ENCODE measurements at places on chromosomes 13 and 19.

GRCh38 chr19:13538601-13539253, 32.4 kb upstream of the CACNA1A start:
- no peak for DNase-seq
- H3K27ac ChIP-seq = no peak overlapping the region
- H3K36me3 ChIP-seq = no peaks in the 10 kb centered on the region
- no peak overlapping the region for H3K4me3 ChIP-seq
- no peaks in the 10 kb centered on the region for H3K4me1 ChIP-seq

DNA sequence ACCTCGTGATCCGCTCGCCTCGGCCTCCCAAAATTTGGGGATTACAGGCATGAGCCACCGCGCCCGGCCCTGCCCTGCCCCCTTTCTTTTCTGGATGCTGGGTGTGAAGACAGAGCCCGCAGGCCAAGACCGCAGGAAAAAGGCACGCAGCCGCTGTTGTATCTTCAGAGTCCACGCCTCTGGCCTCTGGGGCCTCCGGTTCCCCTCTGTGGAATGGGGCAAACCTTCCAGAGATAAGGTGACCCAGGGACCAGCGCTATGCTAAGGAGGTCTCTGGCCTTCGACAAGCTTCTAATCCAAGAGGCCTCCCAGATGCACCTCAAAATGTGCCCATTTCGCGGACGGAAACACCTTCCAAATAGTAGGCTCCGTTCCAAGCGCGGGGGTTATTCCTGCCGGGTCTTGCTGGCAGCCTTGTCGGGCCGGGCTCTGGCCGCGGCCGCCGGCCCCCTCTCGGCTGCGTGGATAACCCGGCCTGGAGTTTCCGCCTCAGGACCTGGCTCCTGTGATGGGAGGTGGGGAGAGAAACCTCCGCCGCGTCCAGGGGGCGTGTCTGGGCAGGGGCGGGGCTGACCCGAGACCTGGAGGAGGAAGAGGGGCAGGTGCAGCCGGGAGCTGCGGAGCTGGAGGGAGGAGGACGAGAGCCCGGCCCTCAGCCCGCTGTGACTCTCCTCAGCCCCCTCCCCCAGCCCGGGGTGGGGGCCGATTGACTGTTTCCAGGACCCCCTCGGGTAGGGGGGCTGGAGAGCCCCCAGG, 13.1 kb downstream of the TJP3 start:
- H3K36me3 ChIP-seq = no peaks in the 10 kb centered on the region
- no peak overlapping the region for H3K27ac ChIP-seq
- H3K27me3 ChIP-seq = peaks cover 13% of the 10 kb centered on the region
- H3K4me1 ChIP-seq = peaks cover 6% of the 10 kb centered on the region
- DNase-seq = peak; percentile 89

GRCh38 chr19:1510442-1510806, 2.4 kb downstream of the ADAMTSL5 start:
- H3K27ac ChIP-seq = no peak overlapping the region
- peaks cover 13% of the 10 kb centered on the region for H3K4me1 ChIP-seq
- H3K27me3 ChIP-seq = peaks cover 14% of the 10 kb centered on the region
- no peak overlapping the region for H3K4me3 ChIP-seq
- H3K36me3 ChIP-seq = no peaks in the 10 kb centered on the region

- H3K4me1 ChIP-seq = peaks cover 62% of the 10 kb centered on the region
- H3K4me3 ChIP-seq = no peak overlapping the region
- peaks cover 2% of the 10 kb centered on the region for H3K36me3 ChIP-seq
- peak overlapping the region; percentile 67 for H3K27ac ChIP-seq
- no peaks in the 10 kb centered on the region for H3K27me3 ChIP-seq
Measured at GRCh38 chr13:46606970-46607369, 54.0 kb downstream of the LRCH1 start.

DNA sequence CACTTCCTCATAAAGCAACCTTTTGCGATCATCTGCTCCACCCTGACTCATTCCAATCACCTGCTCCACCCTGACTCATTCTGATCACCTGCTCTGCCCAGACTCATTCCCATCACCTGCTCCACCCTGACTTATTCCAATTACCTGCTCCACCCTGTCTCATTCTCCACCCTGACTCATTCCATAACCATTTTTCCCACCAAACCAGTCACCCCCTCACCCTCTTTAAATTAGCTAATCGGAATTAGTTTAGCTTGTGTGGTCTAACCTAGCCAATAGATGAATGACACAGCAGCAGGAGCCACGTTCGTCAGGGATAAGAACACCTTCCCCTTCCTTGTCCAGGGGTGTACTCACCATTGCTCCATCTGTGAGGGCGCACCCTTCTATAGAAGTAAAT, 134.0 kb downstream of the COG6 start:
- H3K4me1 ChIP-seq = peaks cover 8% of the 10 kb centered on the region
- no peak overlapping the region for H3K4me3 ChIP-seq
- peaks cover 5% of the 10 kb centered on the region for H3K36me3 ChIP-seq
- H3K27ac ChIP-seq = no peak overlapping the region

GRCh38 chr19:29789007-29789406, 22.8 kb upstream of the CCNE1 start:
- no peaks in the 10 kb centered on the region for H3K36me3 ChIP-seq
- H3K4me3 ChIP-seq = no peak overlapping the region
- peaks cover 2% of the 10 kb centered on the region for H3K4me1 ChIP-seq
- H3K27me3 ChIP-seq = no peaks in the 10 kb centered on the region
- no peak overlapping the region for H3K27ac ChIP-seq

GRCh38 chr13:26929971-26930730, 169.6 kb upstream of the GPR12 start:
- no peaks in the 10 kb centered on the region for H3K36me3 ChIP-seq
- peaks cover 10% of the 10 kb centered on the region for H3K27me3 ChIP-seq
- H3K4me1 ChIP-seq = no peaks in the 10 kb centered on the region

DNA sequence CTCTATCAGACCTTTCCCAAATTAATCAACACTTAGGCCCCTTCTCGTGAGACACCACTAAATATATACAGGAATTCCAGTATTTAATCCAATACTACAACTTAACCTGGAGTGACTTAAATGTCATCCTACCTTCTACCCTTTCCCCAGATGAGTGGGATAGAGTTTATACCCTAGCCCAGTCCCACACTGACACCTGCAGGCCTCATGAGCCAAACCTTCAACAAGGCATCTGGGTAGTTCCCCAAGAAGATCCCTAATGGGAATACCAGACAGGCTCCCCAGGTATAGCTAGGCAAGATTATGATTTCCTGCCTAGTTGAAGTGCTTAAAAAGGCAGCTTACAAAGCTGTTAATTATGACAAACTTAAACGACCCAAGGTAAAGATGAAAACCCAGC, 15.9 kb downstream of the ZNF83 start:
- H3K27me3 ChIP-seq = no peaks in the 10 kb centered on the region
- no peak overlapping the region for H3K4me3 ChIP-seq
- H3K36me3 ChIP-seq = peaks cover 50% of the 10 kb centered on the region
- peak overlapping the region; percentile 10 for H3K27ac ChIP-seq
- peaks cover 21% of the 10 kb centered on the region for H3K4me1 ChIP-seq
- no peak for DNase-seq

All from activated CD8-positive, alpha-beta T cell treated with anti-CD3 and anti-CD28 coated beads for 36 hours (primary cell).